ENCODE measurements at places on chromosomes 12 and 14. TPM values are rescaled to one million over a fixed set of nuclear protein-coding genes. Genes with fewer than 3 reads are reported as not detected.

CCDC38 gene
- total RNA-seq, result 0.26 TPM

FAIM2 gene
- not detected for total RNA-seq

VWF gene
- total RNA-seq, result not detected

DNA sequence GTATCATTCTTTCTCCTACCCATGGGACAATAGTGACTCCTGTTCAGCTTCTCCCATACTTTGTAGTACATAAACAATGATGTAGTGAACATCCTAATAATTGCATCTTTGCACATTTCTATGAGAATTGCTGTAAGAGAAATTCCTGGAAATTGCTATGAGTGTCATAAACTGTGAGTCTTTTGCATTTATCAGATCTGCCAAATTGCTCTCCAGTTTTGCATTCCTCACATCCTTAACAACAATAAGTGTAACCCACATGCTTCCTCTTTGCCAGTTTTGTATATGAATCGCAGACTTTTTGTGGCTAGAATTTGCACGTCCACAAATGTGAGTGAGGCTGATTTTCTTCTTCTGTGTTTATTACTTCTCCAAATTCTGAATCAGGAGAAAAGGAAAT, 124.0 kb upstream of the TBX5 start:
- H3K4me3 ChIP-seq, result no peak overlapping the region
- no peaks in the 10 kb centered on the region for H3K4me1 ChIP-seq
- DNase-seq, result no peak
- H3K27ac ChIP-seq, result no peak overlapping the region
- H3K36me3 ChIP-seq, result no peaks in the 10 kb centered on the region

SERPINA12 gene
- not detected for total RNA-seq

SSTR1 gene
- total RNA-seq, result 3.8 TPM
